GM23248 (cell line): ENCODE measurements at places on chromosomes 5 and 9. TPM values are rescaled to one million over a fixed set of nuclear protein-coding genes. Genes with fewer than 3 reads are reported as not detected.

SYK gene
- 0.18 TPM in 1 of 2 replicates, not detected in the other for polyA plus RNA-seq

- DNase-seq, result peak; percentile 75
Measured at GRCh38 chr5:147188200-147189108, 46.4 kb upstream of the STK32A start.

PRDM9 gene
- polyA plus RNA-seq, result not detected in 2 replicates

DNA sequence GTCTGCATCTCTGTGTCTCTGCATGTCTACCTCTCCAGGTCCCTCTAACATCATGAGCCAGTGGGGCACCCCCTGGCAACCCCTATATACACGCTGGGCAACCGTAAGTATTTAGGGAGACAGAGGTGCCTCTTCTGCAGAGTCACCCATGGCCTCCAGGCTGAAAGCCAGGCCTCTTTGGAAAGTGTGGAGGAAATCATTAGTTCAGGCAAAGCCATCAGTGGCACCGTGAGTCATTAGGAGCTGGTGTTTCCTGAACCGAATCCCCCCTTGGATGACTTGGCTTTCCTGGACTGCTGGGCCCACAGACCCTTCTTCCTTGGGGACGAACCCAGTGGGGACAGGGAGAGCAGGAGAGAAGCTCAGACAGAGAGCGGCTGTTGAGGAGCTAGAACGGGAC lies 174.8 kb downstream of the OLFM1 start:
- no peak for DNase-seq

- DNase-seq, result no peak
Measured at GRCh38 chr5:132499440-132500243, 9.1 kb upstream of the IRF1 start.

GRCh38 chr9:36158917-36159316 lies 10.3 kb upstream of the CCIN start:
- DNase-seq, result peak; percentile 70

INSYN2B gene
- polyA plus RNA-seq, result 10.1 and 10.6 TPM in 2 replicates

ALDH7A1 gene
- polyA plus RNA-seq, result 108 and 113 TPM in 2 replicates

GRCh38 chr5:33146881-33147280 lies 293.9 kb upstream of the TARS1 start:
- DNase-seq, result peak; percentile 76

- no peak for DNase-seq
Measured at GRCh38 chr5:62282064-62282463, 23.9 kb upstream of the KIF2A start.

DNA sequence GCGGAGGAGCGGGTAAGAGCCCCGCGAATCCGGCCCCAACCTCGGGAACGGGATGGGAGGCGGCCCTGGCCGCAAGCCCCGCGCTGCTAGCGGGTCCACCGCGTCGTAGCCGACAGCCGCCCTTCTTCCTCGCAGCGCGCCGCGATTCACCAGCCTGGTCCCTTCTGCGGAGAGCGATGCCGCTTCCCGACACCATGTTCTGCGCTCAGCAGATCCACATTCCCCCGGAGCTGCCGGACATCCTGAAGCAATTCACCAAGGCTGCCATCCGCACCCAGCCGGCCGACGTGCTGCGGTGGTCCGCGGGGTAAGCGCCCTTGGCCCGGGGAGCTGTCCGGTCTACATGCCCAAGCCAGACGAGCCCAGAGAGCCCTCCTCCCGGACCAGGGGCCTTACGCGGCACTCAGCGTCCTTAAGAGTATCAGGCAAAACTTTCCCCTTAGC lies 335 bp downstream of the ROPN1L start:
- DNase-seq, result peak; percentile 72

GRCh38 chr5:133754575-133755169 lies 142.3 kb upstream of the FSTL4 start:
- DNase-seq, result peak; percentile 51

PDZD2 gene
- 0.21 and 0.43 TPM in 2 replicates for polyA plus RNA-seq

- peak; percentile 8 for DNase-seq
Measured at GRCh38 chr9:14031060-14031414, 282.9 kb downstream of the NFIB start.

- peak; percentile 31 for DNase-seq
Measured at GRCh38 chr5:176570044-176570443, 20.9 kb downstream of the CDHR2 start.

DNA sequence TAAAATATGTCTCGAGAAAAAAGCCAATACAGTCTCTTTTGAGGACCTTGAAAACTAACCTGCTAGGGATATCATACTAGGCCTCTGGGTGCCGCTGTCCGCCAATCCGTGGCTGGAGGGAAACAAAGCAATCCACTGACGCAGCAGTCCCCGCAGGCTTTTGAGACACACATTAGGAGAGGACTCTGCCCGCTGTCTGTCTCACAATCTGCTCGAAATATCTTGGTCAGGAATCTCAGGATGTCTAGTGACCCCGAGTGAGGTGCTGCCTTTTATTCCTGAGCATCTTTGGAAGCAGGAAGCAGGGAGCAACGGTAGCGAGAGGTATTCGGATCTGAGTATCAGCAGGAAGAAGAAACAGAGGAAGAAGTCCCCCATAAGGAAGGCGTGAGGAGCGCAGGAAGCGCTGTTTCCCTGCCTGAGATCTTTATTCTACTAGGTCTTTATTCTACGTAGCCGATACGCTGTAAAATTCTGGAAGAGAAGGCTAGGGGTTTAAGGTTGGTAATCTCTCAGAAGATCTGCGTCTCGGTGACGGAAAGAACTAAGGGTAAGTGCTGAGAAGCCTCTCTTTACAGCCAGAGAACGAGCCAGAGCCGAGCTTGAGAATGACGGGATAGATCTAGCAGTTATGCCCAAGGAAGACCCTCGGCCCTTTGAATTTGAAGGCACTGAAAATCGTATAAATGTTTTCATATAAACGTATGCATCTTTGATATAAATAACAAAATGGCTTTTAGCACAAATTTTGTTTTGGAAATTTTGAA lies 4.0 kb upstream of the PCDHGA1 start:
- peak; percentile 91 for DNase-seq

- peak; percentile 21 for DNase-seq
Measured at GRCh38 chr9:133732639-133733408, 5.3 kb downstream of the SARDH start.

GRCh38 chr5:178625679-178626483 lies 969 bp downstream of the CLK4 start:
- DNase-seq, result peak; percentile 68
